Right renal cortex interstitium (tissue), 3 donors: ENCODE measurements at places on chromosomes 6 and 20.
A peak's percentile ranks its signal among the peaks of the same experiment; 100 is the strongest.

GRCh38 chr6:124873066-124873410, 89.2 kb upstream of the RNF217 start:
- no peak for DNase-seq

DNA sequence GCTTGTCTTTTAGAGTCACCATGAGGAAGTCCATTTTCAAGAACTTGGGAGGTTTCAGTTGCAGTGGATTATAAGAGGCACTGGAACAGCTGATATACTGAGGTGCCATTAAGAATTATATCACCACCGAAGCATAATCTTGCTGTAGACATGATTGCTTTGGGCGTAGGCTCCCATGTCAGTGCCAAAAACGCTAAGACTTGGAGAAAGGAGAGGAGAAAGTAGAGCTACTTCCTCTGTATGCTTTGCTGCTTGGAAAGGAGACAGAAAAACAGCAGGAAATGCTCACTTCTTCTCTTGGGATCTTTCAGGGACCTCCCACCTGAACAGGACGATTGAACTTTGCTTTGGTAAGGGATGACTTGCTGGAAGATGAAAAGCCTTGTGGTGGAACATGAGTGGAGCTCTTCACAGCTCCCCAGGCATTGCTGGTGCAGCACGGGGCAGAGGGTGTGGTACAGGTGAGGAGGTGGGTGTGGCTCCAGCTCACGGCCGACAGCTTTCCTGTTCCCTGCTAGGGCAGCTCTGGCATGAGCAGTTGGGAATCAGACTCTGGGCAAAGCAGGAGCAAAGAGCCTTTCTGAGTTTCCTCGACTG, 190.4 kb upstream of the JAG1 start:
- no peak for DNase-seq

DNA sequence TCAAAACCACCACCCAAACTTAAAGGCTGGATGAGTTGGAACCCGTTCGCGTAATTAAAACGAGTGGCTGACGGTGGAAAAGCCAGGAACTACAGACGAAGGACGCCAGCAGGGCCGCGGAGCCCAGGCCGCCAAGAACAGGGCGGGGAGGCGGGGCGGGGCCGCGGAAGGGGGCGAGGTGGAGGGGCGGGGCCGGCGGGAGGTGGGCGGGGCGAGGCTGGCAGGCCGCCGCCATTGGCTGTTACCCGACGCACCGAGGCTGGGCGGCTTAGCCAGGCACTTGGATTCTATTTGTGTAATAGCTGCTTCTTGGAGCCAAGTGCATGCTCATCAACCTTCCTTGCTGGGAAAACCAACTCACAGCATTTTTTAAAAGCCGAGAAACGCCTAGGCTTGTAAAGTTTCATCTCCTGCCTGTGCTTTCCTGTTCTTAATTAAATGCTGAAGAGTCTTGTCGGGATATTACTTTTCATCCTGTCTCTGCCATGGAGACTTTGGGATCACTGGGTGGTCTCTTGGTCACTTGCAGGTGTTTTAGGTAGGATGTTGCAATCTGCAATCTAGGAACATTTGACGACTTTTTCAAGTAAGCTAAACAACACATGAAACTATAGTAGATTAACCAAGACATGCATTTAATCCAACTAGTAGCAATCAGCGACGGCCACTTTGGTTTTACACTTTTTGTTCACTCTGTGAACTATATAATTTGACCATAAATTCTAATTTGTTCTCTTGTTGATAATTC, 245.0 kb downstream of the ARID1B start:
- DNase-seq: peak; percentile 48

DNA sequence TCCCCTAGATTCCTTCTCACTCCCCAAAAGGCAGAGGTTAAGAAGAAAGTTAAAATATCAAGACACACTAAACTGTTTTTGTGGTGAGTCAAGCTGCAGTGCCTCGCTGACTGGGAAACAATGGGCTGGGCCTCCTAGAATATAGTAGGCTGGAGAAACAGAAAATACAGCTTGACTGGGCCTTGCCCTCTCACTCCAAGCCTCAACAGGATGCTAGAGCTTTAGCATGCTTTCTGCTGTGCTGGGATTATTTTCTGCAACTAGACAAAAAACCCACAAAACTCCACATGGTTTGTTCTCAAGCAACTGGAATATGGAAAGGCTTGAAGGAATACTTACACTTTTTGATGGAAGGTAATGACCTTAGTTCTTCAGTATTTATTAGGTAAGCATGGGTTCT, 27.9 kb downstream of the FOXO3 start:
- no peak for DNase-seq

DNA sequence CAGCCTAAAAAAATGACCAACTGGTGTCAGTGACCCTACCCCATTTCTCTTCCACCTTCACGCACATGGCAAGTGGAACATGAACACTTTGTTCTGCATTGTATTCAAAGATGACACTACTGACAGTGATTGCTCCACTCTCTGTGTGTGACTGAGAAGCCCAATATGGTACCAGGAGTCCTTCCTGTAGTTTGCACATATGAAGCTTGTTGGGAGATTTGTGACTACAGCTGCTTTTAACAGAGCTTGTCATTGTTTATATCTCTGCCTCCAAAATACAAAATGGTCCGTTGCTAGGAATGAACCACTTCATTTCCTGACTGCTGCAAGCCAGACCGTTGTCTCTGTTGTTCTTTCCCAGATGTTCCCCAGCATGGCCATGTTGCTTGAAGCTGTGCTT, 140.3 kb upstream of the TCF21 start:
- DNase-seq: no peak

GRCh38 chr20:47529840-47530239, 28.2 kb downstream of the NCOA3 start:
- no peak for DNase-seq

GRCh38 chr20:64116541-64117431, 9.4 kb upstream of the NPBWR2 start:
- no peak for DNase-seq

- DNase-seq: no peak
Observed at GRCh38 chr6:157358287-157358686, 22.7 kb upstream of the ZDHHC14 start.
